ENCODE measurements at places on chromosomes 1 and 21.

GRCh38 chr1:177012342-177012925 is 152.1 kb downstream of the ASTN1 start:
- DNase-seq: no peak

- DNase-seq: no peak
Observed at GRCh38 chr21:45285266-45285931, 2.3 kb downstream of the POFUT2 start.

GRCh38 chr1:77834771-77835334 is 53.6 kb upstream of the NEXN start:
- no peak for DNase-seq

DNA sequence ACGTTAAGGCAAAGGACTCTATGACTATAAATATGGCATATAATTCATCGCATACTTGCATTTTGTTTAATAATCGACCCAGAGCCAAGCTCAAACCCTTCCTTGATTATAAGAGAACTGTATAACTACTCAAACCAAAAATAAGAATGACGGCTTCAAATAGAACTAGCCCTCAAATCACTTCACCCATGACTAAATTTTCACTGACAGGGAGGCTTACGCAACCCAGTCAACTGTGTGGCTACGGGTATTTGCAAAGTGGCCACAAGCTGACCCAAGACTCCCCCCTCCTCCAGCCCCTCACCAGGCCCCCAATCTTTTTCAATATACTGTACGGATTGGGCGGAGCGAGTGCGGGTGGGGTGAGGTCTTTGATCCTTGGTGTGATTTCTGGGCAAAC is 268.3 kb downstream of the ASTN1 start:
- no peak for DNase-seq

GRCh38 chr1:167489571-167490340 is 28.6 kb downstream of the CD247 start:
- no peak for DNase-seq

GRCh38 chr1:66372522-66373101 is 161.3 kb upstream of the SGIP1 start:
- no peak for DNase-seq

DNA sequence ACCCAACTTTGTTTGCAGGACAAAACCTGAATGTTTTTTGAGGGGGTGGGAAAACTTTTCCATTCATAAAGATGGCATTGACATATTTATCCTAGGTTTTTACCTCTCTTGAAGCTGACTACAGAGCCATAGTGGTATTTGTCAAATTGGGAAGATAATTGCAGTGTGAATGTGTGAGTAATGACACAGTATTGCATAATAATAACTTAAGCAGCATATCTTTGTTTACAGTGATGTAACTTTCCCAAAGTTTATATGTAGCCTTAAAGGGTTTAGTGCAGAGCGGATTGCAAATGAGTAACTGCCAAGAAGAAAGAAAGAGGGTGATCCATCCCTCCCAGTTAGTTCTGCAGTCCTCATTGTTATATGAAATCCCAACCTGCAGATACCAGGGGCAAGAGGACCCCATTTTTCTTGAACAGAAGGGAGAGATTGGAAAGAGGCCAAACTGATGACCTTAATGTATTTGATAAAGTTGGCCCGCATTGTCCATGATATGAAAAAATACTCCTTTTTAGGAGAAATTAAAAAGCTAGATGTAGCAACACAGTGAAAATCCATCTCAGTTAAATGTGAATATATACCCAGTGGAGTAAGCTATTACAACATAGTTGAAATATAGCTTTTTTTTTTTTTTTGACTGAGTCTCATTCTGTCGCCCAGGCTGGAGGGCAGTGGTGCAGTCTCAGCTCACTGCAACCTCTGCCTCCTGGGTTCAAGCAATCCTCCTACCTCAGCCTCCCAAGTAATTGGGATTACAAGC is 23.7 kb upstream of the NFIA start:
- no peak for DNase-seq

DNA sequence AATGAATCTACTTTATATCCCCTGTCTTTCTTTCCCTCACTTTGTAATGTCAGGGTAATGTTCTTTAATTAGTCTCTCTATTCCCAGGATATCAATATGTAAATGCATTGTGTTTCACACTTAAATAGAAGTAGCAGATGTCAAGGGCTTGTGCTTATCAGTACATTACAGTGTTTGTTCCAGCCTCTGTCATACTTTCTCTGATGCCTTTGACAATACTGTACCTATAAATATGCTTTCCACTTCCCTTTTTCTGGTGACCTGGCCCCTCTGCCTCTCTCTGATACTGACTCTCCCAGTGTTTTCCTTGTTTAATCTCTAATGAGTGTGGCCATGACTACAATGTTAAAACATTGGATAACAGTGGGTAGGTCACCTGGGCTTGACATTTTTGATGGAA is 862.0 kb upstream of the NEGR1 start:
- DNase-seq: no peak

- no peak for DNase-seq
Observed at GRCh38 chr1:218350801-218351266, 5.7 kb downstream of the TGFB2 start.

DNA sequence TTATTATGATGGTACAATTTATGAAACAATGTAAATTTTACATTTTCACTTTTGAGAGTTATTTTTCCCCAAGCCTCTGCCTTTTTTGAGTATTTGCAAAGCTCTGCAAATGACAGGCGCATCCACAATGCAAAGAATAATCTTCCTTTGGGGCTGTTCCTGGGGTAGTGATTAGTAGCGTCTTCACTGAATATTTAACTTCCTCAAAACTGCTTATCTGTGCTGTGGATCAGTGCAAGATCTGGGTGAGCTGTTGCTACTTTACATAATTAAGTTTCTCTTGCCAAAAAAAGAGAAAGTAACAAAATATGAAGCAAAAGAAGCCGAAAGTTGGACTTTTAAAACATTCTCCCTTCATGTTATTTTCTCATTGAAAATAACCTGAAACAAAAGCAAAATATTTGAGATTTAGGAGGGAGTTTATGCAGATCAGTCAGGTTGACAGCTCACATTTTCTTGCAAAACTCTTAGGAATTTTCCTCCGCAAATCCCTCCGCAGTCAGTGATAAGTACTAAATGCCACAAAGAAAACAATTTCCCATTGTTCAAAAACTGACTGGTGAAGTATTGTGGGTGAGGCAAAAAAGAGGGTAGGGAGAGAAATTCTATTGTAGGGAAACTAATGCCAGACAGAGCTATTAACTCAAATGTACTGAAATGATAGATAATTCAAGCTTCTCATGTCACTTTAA is 276.4 kb upstream of the B3GALT2 start:
- DNase-seq: no peak

DNA sequence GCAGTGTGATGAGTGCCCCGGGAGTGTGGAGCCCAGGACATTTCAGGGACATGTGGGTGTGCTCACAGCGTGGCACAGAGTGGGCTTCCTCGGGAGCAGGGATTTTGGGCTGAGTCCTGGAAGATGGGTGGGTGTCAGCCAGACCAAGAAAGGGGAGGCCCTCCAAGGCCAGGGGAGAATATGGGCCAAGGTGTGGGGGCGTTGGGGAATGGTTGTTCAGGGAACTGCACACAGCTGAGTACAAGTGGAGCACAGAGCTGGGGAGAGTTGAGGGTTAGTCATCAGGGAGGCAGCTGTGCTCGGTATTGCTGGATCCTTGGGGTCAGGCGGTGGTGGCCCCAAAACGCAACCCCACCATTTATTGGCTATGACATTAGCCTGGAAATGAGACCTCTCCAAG is 5.5 kb downstream of the POGK start:
- DNase-seq: no peak

GRCh38 chr1:39539252-39539790 is 37.3 kb downstream of the PABPC4 start:
- DNase-seq: peak; percentile 80

DNA sequence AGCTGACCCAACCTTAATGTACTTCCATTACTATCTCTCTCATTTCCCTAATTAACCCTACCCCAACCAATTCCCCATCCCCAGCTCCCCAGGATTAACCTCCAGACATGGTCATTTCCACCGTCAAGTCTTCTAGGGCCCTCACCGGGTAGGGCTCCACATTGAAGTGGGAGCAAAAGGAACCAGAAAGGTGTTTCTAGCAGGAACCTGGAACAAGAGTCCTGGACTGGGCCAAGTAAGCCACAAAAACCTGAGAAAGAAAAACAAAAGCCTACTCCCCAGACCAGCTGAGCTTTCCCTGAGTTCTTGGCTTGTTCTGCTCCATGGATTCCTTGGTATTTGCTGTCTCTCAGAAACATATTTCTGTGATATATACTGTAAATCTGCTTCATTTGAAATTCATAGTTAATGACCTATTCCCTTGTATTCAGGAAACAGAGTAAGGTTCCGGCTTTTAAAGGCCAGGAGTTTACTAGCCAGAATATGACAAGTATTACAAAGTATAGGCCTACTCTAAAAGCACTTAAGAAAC is 58.4 kb downstream of the SYF2 start:
- DNase-seq: no peak

- DNase-seq: no peak
Observed at GRCh38 chr1:168772428-168773060, 43.5 kb upstream of the DPT start.

DNA sequence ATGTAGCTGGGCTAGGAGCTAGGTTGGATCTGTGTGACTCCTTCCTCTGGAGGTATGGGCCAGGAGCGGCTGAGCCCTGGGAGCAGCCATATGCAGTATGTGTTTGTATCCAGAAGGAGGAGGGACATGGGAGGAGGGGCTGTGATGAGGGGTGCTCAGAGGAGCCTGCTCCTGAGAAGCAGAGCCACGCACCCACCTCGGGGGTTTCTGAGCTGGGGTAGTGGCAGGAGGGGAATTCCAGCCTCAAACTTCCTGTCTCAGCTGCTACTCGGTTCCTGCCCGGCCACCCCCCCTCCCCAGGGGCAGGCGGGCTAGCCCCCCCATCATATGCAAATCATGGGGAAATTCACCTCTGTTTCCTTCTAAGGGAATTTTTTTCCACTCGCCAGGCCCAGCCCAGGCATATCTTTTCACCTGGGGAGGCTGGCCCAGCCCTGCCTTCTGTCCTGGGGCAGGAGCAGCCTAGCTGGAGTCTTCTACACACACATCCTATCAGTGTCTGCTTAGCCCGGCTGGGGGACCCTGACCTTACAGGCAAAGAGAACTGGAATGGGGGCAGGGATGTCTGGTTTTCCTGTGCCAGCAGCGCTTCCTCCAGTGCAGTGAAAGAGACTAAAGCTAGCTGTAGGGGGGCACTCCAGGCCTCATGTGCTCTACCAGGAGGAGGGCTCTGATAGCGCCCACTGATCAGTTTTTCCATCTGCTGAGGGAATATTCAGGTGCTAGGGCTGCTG is 3.0 kb downstream of the ZC3H12A start:
- DNase-seq: no peak

DNA sequence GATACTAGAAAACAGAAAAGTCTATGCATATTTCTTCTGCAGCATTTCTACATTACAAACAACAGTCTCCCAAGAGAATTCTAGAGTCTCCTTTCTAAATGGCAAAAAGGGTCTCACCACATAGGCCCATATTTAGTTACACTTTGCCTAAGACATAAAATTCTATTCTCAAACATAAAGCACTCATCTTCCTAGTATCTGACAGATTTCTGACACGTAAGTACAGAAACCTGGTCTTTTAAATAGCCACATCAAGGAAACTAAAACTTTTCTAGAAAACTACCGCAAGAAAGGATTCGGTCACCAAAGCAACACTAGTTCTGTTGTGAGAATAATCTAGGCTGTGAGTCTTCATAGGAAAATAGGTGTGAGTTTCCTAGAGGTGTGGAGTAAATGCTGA is 33.6 kb upstream of the CTSK start:
- DNase-seq: no peak

DNA sequence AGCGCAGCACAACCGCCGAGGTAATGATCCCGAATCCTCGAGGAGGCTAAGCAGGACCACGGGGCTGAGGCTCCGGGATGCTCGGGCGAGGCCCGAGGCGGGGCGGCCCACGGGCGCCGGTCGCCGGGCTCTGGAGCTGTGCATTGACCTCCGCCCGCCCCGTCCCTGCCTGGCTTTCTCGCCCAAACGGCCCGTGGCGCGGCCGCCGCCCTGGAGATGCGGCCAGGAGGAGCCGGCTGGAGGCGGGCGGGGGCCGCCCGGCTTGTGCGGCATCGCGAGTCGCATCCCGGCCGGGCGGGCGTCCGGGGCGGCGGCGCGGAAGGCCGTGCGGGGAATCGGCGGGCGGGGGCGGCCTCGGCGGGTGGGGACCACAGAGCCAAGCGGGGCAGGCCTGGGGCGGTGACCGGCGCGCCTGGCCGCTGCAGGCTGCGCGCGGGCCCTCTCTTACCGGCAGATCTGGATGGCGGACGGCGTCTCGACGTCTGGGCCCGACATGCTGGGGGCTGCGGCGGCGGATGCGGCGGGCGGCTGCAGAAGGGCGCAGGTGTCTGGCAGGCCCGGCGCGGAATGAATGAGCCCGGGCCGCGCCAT is 663 bp downstream of the ACOT7 start:
- DNase-seq: no peak

DNA sequence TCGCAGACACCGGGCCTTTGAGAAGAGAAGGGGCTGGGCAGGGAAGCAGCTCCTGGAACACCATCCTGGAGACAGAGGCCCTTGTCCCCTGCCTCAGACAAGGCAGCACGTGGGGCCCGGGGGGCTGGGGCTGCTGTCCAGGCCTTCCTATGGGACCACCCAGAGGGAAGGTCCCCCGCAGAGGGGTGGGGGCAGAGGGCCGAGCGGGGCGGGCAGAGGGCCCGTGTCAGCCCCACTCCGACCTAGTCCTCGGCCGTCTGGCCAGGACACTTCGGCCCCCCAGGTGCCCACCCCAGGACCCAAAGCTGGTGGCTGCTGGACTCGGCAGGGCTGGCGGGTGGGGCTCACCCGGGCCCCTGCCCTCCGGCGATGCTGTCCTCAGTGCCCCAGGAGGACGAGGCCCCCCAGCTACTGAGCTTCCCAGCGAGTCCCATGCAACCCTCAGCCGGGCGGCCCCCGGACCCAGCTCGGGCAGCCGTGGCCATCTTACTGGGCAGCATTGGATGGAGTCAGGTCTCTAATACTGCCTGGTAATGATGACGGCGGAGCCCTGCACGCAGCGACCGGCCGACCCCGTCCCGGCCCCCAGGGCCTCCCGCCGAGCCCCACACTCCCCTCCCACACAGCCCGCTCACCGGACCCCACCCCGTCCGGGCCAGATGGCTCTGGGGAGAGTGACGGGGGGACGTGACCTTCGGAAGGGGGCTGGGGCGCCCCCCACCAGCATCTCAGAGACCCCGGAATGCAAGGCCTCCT is 6.9 kb upstream of the TTLL10 start:
- no peak for DNase-seq

DNA sequence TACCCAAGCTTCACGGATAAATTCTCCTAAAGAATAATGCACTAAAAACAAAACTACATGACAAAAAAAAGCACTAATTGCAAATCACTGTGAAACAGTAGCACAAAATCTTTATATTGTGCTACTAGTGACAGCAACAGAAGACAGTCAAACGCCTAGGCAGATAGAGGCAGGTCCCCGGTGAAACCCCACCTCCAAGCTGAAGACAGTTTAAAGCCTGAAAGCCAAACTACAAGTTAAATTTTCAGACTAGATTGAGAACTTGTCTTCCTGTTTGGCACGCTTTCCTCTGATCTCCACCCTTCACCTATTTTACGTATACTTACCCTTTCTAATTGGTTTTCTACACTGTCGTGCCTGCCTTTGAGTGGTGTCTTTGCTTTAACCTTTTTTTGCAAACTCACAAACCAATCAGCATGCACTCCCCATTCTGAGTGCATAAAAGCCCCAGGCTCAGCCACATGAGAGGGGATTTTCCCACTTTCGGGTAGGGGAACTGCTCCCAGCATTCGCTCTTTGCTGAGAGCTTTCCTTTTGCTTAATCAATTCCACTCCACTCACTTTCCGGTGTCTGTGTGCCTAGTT is 3.6 kb upstream of the BACH1 start:
- no peak for DNase-seq

- no peak for DNase-seq
Observed at GRCh38 chr21:35159881-35160280, 110.8 kb upstream of the RUNX1 start.
